CD4-positive, alpha-beta T cell treated with Interleukin-6 at 100 ng/mL for 8 hours (primary cell): ENCODE measurements at places on chromosomes 2 and 18.

DNA sequence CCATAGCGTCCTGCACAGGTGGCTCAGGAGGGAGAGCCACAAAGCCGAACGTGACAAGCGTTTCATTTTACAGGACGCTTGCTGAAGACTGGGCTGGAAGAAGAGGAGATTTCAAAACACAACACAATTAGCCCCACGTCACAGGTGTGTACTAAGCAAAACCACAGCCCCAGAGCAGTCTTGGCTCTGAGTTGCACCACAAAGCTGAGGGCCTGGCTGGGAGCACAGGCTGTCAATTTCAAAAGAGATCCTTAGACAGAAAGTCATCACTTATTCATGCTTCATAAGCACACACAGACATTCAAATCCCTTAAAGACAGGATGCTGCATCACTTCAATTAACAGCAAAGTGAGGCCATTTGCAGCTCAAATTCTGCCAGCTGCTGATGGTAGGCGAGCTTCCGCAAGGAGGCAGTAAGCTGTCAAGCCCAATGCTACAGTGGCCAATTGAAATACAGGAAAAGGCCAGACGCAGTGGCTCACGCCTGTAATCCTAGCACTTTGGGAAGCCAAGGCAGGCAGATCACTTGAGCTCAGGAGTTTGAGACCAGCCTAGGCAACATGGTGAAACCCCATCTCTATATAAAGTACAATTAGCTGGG, 79.6 kb downstream of the SKA1 start:
- no peak for DNase-seq

- no peak for DNase-seq
Measured at GRCh38 chr2:229641676-229642075, 72.7 kb downstream of the DNER start.

- no peak for DNase-seq
Measured at GRCh38 chr2:225574582-225575138, 175.2 kb downstream of the NYAP2 start.

- no peak for DNase-seq
Measured at GRCh38 chr2:36541891-36542595, 55.9 kb downstream of the FEZ2 start.

DNA sequence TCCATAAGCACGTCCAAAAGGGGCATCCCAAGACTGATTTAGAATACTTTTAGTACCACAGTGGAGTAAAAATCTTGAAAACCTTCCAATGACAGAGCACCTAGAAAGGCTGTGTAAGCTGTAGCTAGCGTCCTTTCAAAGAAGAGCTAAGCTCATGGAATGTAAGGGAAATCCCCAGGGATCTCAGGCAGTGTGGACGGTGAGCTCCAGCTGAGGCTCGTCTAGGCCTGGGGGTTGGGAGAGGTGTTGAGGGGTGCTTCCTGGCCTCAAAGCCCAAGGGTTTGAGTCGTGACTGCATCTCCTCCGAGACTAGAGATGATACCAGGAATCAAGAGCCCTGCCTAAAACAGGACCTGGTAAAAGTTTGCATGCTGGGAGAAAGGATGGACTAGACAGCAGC, 7.6 kb downstream of the CTIF start:
- DNase-seq: no peak

- no peak for DNase-seq
Measured at GRCh38 chr2:223528036-223528435, 74.1 kb downstream of the SCG2 start.

DNA sequence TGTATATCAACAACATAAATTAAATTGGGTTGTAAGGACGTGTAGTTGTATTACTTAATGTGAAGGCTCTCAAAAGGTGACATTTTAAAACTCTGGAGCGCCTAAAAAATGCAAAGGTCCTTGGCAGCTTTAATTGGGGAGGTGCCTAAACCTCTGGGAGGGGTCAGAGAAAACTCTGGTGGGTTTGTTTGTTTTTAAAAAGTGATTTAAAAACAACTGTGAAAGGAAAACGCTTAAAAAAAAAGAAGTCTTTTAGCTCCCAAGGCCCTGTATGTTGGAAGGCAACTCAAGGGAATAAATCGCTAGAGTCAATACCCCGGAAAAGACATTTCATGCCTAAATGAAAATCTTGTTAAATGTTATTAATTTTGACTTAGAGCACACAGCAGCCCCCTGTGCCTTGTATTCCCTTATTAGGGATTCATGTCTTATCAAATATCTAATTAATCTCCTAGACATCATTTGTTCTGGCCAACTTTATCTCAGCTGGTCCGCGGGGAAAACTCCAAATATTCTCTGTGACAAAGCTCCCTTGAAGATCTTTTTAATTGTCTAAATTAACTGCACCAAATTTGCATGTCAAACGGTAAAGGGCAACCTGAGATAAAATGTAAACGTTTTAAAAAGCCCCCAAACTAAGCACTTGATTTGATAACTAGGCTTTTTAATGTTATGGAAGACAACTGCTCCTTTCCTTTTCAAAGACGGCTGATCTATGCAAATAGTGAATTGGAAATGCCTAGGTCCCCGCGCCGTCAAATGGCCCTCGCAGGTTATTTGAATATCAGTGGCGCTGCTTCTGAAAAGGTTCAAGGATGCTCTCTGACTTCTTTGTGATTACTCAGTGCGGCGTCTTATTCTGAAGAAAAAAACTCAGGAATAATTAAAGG, 4.2 kb downstream of the SP9 start:
- DNase-seq: no peak

DNA sequence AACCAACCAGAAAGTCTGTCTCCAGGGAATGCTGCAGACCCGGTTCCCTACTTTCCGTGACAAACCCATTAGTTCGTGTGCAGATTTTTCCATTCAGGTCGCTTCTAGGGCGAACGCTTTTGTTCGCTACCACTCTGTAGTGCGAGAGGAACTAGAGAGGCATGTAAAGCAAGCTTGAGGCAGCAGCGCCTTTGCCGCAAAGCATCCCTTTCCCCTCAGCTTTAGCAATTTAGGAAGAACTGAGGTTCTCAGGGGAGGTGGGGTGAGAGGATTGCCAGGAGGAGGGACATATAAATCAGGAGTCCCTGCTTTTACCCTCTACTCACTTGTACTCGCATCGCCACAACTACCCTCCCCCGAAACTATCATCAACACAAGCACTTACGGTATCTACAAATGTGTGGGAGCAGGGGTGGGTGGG, 748 bp upstream of the ZNF804A start:
- no peak for DNase-seq

- DNase-seq: no peak
Measured at GRCh38 chr18:56935434-56936040, 211.3 kb upstream of the BOD1L2 start.

DNA sequence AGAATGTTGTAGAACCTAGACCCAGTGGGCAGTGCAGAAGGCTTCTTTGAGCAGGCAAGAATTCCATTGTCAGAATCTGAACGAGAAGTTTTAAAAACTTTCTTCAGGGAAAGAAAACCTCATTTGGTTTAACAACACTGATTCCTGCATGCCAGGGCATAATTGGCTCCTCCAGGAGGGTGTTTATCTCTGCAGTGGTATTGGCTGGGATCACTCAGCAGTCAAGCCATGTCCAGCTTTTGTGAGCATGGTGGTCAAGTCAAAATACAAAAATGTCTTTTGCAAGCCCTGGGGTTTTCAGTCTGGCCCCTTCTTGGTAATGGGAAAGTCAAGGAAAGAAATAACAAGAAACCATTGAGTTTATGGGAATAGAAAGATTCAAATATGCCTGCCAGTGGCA, 28.3 kb downstream of the FHOD3 start:
- DNase-seq: no peak

GRCh38 chr2:9763356-9764152, 79.7 kb upstream of the TAF1B start:
- DNase-seq: no peak

DNA sequence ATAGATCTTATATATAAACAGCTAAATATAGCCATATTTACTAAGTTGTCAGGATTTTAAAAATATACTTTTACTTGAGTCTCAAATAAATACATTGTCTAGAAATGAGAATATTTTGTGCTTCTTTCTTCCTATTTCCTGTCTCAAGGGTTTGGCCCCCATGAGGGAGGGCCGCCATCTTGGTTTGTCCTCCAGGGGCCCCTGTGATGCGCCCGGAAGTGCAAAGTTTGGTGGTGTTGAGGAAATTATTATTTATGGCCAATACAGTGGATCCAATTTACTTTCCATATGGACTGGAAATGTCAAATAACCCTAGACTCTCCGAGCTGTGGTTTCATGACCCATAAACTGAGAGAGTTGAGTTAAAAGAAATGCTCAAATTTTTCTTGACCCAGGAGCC, 104.7 kb upstream of the OTOS start:
- DNase-seq: no peak

- DNase-seq: no peak
Measured at GRCh38 chr2:80778704-80779103, 474.2 kb upstream of the LRRTM1 start.

DNA sequence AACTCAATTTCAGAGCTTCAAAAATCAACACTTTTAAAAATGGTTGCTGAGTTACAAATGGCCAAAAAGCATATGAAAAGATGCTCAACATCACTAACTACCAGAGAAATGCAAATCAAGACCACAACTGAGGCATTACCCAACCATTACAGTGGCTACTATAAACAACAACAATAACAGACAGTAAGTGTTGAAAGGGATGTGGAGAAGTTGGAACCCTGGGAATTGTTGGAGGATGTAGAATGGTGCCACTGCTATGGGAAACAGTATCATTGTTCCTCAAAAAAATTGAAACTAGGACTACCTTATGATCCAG, 173.3 kb upstream of the SPRED2 start:
- DNase-seq: no peak

DNA sequence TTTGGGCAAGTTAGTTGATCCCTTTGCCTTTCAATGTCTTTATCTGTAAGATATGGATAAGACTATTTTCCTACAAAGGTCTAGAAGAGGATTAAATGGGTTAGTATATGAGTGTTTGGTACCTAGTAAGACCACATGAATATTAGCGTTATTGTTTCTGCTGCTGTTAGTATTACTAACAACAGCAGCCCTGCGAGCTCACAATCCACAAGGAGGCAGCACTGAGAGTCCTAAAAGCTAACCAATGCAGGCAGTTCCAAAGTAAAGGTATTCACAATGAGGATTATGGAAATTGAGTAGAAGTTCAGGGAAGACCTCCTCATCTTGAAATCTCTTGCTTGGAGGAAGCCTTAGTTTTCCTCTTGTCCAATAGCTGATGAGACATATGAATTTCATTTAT, 248.9 kb downstream of the TDRD15 start:
- no peak for DNase-seq

DNA sequence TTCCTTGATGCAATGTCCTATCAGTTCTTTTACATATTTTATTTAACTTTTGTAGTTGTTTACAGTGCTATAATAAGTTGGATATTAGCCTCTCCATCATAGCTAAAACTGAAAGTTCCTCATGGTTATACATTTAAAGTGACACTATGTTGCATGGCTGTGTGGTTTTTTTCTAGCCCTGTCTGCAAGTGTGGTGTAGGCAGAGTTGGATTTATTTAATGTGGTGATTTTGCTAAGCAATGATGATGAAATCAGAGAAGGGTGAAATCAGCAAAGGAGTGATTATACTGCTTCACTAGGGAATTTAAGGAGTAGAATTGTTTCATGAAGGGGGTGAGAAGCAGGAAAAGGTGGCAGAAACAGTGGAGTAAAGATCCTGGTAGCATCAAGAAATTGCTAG, 18.3 kb upstream of the ENOSF1 start:
- no peak for DNase-seq

GRCh38 chr2:183519371-183520056, 395.3 kb downstream of the NUP35 start:
- no peak for DNase-seq

- DNase-seq: no peak
Measured at GRCh38 chr2:210655229-210655975, 99.0 kb downstream of the CPS1 start.

- DNase-seq: no peak
Measured at GRCh38 chr18:3870914-3871313, 420.9 kb downstream of the TGIF1 start.

- no peak for DNase-seq
Measured at GRCh38 chr2:119544075-119544938, at the start of gene CFAP221. TSS of gene CFAP221 (plus strand) at chr2:119544449. CDS start at chr2:119546132, 1,683 bp downstream.

GRCh38 chr2:64284751-64285150, 140.5 kb upstream of the PELI1 start:
- DNase-seq: no peak

DNA sequence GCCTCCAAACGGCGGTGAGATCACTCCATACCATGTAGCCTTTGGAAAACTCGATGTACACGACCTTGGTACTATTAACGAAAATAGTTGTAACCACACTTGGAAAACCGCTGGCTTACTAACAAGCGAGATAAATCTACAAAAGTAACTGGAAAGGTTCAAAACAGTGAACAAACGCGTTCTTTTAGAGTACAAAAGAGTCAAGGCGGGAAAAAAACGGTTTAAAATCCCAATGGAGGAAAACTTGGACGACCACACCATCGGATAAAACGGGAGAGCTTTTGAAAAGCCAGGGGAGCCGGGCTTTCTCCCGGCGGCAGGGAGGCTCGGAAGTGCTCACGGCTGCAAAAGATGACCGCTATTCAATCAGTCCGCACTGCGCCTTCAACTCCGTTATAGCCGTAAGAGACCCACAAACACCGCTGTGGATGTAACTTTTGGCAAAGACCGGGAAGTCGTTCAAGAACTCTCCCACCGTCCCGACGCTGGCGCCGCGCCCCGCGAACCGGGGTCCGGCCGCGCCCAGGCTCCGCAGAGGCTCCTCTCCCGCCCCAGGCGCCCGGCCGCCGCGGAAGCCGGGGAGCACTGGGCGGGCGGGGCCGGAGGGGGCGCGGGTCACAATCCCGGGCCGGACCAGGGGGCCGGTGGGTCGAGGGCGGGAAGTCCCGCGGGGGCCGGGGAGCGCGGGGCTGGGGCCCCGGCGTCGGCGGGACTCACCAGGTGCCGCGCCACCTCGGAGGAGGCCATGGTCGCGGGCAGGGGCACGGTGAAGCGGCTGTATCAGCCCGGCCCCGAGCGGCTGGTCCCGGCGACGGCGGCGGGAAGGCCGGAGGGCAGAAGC, 465 bp downstream of the SEPTIN10 start:
- no peak for DNase-seq

DNA sequence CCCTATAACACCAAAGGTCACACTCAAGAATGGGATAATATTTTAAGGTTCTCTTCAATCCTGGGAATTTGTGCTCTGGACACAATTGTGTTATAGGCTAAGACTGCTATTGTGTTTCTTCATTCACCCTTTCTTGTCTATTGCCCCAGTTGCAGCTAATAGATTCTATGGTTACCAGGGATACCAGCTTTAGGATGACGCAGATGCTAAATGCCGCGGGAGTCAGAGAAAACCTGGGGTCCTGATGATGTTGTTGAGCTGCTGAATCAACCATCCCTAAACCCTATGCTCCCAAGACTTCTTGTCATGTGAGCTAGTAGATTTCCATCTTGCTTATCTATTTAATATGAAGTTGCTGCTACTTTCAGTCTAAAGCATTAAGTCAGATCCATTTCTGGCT, 5.4 kb downstream of the CRYGD start:
- no peak for DNase-seq
